Endothelial cell (in vitro differentiated cells): ENCODE measurements at places on chromosomes 4 and X. TPM values are rescaled to one million over a fixed set of nuclear protein-coding genes. Genes with fewer than 3 reads are reported as not detected.

Gene PCDH7
- total RNA-seq, result 6.1 TPM

Gene TCEAL9
- 126 TPM for total RNA-seq

Gene MAGIX
- total RNA-seq, result 1.2 TPM

Gene MAGEA10
- total RNA-seq, result not detected

Gene RIPPLY1
- not detected for total RNA-seq

Gene CSAG2
- total RNA-seq, result not detected

Gene PAGE2B
- total RNA-seq, result not detected
